ENCODE measurements at places on chromosomes 1 and 21.

GRCh38 chr21:21712748-21713520 lies 714.7 kb downstream of the NCAM2 start:
- DNase-seq, result no peak

DNA sequence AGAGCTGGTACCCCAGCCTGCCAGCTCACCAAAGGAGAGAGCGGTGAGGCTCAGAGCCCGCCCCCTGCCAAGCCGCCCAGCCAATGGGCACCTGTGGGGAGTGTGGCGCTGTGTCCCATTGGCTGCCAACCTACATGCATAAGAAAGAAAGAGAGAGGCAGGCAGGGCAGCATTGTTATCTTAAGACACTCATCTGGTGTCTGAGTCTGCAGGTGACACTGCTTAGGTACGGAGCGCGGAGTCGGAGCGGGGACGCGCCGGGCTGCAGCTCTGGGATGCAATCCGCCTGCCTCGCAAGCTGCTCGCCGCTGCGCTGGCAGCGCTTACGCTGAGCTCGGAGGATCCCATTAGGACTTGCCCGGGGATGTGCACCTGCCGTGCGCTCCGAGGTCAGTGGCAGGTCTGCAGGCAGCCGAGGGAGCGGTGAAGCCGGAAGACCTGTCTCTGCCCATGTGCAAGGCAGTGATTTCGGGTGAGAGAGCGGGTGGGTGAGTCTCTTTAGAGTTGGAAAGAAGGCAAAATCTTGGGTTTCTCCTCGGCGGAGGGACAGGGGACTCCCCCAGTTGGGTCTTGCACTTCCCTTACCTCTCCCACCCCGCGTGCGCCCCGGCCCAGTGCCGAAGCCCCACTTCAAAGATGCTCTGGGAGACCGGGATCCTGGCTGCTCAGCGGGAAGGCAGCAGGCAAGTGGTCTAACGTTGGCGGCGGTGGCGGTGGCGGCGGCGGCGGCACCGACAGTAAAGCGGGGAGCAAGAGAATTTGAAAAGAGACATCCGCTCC lies at the start of gene BRINP2:
Gene BRINP2 (plus strand): TSS at position 203 of the 780 bp plus-strand sequence. CDS start 58,919 bp downstream, outside the sequence.
- DNase-seq, result peak; percentile 71

DNA sequence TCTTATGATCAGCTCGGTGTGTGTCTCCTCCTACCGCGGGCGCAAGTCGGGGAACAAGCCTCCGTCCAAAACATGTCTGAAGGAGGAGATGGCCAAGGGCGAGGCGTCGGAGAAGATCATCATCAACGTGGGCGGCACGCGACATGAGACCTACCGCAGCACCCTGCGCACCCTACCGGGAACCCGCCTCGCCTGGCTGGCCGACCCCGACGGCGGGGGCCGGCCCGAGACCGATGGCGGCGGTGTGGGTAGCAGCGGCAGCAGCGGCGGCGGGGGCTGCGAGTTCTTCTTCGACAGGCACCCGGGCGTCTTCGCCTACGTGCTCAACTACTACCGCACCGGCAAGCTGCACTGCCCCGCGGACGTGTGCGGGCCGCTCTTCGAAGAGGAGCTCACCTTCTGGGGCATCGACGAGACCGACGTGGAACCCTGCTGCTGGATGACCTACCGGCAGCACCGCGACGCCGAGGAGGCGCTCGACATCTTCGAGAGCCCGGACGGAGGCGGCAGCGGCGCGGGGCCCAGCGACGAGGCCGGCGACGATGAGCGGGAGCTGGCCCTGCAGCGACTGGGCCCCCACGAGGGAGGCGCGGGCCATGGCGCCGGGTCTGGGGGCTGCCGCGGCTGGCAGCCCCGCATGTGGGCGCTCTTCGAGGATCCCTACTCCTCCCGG lies 1.5 kb downstream of the KCNC4 start:
- DNase-seq, result no peak

DNA sequence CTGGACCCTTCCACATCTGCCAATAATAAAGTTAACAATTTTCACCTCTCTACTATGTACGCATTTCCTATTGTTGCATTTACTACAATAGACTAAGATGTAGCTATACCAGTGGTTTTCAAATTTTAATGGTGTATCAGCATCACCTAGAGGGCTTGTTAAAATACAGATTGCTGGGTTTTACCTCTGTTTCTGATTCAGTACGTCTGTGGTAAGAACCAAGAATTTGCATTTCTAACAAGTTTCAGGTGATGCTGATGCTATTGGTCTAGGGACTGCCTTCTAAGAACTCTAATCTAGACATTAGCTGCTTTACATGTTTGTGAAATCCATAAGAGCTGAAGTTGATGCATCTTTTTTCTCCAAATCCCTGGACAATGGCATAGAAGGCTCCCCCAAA lies 59.7 kb downstream of the ERICH3 start:
- no peak for DNase-seq

GRCh38 chr1:197307136-197307535 lies 39.1 kb downstream of the CRB1 start:
- DNase-seq, result no peak

DNA sequence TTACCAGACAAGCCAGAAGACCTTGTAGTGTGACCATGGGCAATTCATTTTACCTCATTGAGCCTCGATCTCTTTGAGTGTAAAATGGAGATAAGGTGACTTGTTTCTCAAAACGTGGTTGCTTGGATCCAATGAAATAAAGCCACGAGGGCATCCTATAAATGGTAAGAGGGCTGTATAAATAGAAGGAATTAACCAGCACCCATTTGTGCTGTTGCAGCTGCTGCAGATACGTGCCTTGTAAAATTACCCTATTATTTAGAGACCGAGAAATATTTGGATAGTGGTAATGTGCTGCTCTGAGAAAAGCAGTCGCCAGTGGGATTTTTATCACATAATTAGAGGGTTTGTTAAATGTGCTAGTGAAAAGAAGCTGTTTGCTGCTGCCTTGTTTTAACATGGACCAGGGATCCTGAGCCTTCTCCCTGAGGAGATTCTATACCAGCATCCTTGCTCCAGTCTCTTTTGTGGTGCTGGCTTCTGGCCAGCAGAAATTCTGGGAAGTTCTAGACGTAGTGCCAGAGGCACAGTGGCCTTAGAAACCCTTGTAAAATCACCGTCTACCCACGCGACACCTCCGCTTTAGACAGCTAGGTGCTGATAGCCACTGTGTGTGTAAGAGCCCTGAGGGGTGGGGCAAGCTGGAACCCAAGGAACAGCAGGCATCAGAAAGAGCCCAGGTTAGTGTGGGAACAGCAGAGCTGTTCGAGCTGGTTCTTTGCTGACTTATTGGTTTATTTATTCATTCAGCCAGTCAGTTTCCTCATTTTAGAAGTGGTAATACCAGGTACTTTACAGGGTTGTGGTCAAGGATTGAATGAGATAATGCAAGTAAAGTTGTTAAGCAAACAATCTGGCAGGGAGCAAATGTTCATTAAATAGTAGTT lies 137.5 kb downstream of the NOS1AP start:
- no peak for DNase-seq

GRCh38 chr1:162629651-162630050 lies 2.6 kb upstream of the DDR2 start:
- no peak for DNase-seq

GRCh38 chr1:193661385-193661784 lies 475.0 kb upstream of the B3GALT2 start:
- no peak for DNase-seq

GRCh38 chr21:33384841-33385331 lies 18.3 kb upstream of the IFNGR2 start:
- DNase-seq, result no peak

- DNase-seq, result no peak
Observed at GRCh38 chr1:89538361-89538760, 13.7 kb downstream of the LRRC8B start.

- no peak for DNase-seq
Observed at GRCh38 chr1:202592146-202592545, 118.1 kb downstream of the SYT2 start.

GRCh38 chr21:43867948-43868347 lies 2.9 kb downstream of the AGPAT3 start:
- DNase-seq, result no peak

- no peak for DNase-seq
Observed at GRCh38 chr1:164671323-164671965, 112.5 kb downstream of the PBX1 start.

DNA sequence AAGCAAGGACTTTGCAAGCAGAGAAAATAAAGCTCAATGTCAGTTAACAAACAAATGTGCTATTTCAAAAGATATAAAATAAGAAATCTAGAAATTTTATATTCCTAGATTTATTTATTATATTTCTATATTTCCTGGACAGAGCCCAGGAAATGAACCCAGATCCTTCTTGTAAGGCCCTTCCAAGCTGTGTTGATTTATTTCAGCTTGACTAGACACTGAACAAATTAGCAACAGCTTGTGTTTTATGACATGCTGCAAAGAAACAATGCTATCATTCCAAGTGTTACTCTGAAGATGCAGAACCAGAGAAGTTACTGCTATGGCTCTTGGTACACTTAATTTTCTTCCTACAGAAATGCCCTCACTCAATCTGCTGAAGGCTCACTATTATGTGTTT lies 6.2 kb downstream of the TGFBR3 start:
- DNase-seq, result no peak

DNA sequence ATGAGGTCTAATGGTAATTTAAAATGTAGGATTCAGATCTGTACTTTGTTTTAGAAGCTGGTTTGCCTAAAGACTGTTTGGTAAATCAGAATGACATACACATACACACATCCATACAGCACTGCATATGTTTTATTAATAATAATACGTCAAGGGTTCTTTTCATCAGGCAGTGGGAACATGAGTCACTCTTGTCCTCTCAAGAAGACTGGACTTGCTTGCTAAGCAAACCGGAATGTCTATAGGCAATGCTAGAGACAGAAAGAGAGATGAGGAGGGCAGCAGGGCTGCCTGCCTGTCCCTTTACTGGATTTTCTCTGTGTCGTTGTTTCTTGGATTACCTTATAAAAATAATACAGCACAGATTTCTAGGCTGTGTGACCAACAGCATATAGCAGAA lies 119.1 kb upstream of the GALNT2 start:
- no peak for DNase-seq

- no peak for DNase-seq
Observed at GRCh38 chr21:18705971-18706370, 302.4 kb upstream of the TMPRSS15 start.

- no peak for DNase-seq
Observed at GRCh38 chr1:155976913-155977689, 1.2 kb downstream of the ARHGEF2 start.

GRCh38 chr1:237152506-237153335 lies 110.7 kb downstream of the RYR2 start:
- no peak for DNase-seq

DNA sequence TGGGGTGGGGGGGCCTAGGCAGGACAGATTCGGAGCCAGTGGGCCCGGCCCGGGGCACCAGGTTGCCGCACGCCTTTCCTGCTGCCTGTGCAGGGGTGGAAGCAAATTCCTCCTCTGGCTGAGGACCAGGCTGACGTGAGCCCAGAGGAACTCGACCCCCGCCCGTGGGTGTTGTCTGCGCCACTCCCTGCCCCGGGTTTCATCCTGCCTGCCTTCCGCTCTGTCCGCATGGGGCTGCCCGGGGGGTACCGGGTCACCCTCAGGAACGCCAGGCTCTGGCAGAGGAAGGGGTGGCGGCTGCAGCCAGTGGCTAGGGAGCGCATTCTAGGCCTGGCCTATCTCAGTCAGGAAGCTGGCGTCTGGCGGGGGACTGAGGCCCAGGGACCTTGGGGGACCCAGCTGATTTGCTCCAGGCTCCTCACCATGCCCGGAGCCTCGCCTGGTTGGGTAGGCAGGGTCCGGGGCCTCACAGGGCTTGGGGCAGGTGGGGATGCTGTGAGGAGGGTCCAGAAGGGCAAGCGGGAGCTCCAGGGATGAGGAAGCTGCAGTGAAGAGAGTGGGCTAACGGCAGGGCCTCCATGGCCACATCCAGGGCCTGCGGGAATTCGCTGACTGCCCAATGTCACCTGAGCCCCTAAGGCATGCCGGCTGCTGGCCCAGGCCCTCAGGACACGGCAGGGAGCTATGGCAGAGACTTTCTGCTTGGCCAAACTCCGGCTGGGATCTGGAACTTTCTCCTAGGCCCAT lies 2.4 kb upstream of the IBA57 start:
- no peak for DNase-seq

GRCh38 chr1:70495370-70495769 lies 84.3 kb downstream of the CTH start:
- DNase-seq, result no peak

DNA sequence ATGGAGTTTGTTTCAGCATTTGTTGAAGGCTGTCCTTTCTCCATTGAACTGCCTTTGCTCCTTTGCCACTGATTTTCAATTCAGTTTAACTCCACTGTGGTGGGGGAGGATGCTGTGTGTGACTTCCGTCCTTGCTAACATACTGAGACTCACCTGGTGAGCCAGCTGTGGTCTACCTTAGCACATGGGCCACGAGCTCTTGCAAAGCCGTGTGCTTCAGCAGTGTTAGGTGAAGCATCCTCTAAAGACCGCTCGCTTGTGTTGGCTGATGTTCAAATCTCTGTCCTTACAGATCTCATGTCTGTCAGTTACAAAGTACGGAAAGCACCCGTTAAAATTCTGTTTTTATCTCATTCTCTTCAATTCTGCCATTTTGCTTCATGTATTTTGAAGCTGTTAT lies 3.6 kb upstream of the SPATC1L start:
- no peak for DNase-seq

GRCh38 chr1:65467536-65467935 lies 47.1 kb downstream of the LEPR start:
- no peak for DNase-seq

- no peak for DNase-seq
Observed at GRCh38 chr1:43021547-43022474, 63.1 kb upstream of the SLC2A1 start.

DNA sequence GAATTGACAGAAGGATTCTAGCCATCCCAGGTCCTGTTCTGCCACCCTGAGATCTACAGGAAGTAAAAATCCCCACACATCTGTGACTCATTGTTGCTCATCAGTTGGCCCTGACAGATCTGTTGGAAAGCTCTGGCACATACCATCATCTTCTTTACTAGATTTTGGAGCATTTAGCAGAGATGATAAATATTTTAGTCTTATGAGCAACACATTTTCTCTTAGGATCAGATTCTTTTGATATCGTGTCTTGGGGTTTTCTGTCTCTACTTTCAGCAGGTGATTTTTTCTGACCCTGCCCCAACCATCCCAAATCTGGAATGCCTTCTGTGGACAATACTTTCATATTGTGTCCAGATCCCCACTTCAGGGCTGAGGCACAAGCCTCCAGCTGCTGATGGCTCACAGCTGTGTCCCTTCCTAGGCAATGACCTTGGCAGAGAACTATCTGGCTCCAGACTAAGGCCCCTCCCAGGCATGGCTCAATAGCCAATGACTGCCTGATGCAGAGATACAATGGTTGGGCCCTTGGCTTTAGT lies 102.8 kb downstream of the GDAP2 start:
- DNase-seq, result no peak

- DNase-seq, result no peak
Observed at GRCh38 chr1:222897527-222898190, 82.8 kb downstream of the DISP1 start.

DNA sequence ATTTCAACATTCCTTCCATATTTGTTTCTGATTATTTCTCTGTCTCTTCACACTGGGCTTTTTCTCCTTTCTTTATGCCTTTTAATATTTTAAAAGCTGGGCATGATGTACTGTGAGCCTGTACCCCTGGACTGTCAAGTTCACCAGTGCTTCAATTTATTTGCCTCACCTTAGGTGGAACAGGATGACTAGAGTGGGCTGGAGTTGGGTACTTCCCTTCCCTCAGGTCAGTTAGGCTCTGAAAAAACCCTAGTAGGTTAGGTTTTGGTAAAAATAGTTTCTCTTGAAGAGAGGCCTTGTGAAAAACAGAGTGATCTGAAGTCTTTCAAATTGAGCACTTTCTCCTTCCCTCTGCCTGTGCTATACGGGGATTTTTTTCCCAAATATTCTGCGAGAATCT lies 163.0 kb upstream of the LYPLAL1 start:
- no peak for DNase-seq
